ENCODE measurements at places on chromosomes 12 and 14.

GRCh38 chr14:71586131-71586897 is 345.9 kb upstream of the RGS6 start:
- no peak for DNase-seq

GRCh38 chr12:32107359-32108267 is 966 bp downstream of the BICD1 start:
- peak; percentile 24 for DNase-seq

DNA sequence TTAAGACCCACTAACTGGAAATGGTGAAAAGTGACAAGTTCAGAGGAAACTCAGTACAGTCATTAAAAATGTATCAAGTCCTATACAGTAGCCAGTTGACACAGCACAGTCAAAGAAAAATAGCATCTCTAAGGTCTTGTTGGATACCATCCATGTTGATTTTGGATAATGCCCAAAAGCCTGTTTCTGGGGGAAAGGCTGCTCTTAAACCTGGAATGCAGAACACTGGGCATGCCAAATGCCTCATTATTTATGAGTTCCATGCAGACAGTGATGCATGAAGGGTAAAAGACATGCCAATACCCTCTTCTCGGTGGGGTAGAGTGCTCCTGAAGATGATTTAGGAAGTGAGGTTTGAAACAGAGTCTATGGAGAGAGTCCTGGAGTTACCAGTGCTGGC is 29.6 kb downstream of the KCNK13 start:
- no peak for DNase-seq

GRCh38 chr14:96693252-96693820 is 103.8 kb upstream of the VRK1 start:
- no peak for DNase-seq

DNA sequence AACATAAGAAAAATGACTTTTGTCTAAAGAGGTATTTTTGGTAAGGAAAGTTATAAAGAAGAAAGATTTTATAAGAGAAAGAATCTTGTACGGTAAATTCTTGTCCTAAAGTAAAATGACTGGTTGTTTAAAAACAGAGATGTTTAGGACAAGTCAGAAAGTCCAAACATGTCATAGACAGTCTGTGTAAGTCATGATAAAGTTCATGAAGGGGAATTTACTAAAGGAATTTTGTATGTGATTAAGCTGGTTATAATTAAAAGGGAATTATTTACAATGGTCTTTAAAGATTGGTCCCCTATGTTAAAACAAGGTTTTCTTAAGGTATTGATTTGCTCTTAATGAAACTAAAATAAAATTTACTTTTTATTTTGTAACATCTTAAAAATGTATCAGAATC is 269.4 kb upstream of the CCDC196 start:
- no peak for DNase-seq

DNA sequence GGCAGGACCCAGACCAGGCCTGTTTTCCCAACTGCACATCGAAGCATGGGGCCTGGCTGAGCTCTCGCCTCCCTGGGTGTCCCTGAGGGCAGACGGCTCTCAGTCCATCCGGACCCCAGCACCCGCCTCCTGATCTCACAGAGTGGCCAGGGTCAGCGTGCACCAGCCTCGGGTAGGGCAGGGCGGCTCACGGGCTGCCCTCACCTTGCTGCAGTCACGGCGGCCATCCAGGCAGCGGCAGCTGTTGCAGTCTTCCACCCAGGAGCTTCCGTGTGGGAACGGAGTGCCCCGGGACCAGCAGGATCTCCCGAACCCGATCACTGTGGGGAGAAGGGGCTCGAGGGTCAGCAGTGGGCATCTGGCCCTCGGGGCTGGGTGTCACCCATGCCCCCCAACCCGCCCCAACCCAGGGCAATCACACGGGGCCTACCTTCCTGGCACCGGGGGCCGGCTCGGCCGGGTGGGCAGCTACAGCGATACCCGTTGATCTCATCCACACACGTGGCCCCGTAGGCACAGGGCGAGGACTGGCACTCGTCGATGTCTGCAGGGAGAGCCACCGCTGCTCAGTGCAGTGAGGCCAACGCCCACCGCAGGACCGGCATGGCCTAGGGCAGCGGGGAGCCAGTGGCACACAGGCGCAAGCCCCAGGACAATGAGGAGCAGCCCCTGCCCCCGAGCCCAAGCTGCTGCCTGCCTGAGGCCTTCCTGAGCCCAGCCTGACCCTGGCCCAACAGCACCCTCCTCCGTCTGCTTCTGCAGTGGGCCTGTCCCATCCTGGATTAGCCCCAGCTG is 22.2 kb downstream of the JAG2 start:
- DNase-seq, result no peak

GRCh38 chr12:66189486-66189843 is 451 bp downstream of the IRAK3 start:
- DNase-seq, result no peak

DNA sequence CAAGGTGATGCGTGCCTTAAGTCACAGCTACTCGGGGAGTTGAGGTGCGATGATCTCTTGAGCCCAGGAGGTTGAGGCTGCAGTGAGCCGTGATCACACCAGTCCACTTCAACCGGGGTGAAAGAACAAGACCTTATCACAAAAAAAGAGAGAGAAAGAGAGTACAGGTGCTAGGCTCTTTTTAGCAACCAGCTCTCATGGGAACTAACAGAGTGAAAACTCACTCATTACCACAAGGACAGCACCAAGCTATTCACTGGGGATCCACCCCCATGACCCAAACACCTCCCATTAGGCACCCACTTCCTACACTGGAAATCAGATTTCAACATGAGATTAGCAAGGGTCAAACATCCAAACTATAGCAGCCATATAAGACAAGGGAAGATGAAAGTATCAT is 164.2 kb downstream of the NDUFA12 start:
- no peak for DNase-seq

DNA sequence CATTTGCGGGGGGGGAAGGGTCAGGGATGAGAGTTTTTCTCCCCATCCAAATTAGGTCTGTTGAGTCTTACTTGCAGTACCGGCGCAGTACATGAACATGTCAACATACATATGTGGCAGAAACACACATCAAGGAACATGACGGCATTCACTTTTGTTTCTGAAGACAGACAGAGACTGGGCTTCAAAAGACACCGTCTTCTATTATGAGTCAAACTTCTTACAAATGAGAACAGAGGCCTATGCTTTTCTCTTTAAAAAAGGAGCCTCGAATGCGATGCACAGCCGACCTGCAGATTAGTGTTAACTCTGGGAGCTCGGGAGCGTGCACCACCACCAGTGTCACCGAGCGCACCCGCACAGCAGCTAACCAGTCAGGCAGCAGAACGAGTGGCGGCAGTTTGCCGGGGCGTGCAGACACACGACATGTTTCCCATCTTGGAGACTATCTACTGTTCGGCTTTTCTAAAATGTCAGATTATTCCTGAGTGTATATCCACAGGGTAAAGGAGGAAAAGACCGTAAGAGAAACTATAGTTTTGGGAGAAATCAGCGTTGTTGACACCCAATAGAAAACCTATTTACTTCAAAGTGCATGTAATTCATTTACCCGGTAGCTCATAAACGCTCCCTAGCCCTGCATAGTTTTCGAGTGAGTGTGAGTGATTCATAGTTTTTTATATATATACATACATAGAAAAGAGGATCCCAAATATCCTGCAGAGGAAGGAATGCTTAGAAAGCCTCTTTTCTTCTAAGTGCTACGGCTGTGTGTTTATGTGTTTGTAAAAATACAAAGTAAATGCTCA is 33.0 kb downstream of the UBR7 start:
- DNase-seq, result no peak

- no peak for DNase-seq
Measured at GRCh38 chr14:100045642-100046344, 19.4 kb upstream of the EVL start.

GRCh38 chr12:3351731-3352130 is 139.3 kb upstream of the PRMT8 start:
- DNase-seq, result no peak

DNA sequence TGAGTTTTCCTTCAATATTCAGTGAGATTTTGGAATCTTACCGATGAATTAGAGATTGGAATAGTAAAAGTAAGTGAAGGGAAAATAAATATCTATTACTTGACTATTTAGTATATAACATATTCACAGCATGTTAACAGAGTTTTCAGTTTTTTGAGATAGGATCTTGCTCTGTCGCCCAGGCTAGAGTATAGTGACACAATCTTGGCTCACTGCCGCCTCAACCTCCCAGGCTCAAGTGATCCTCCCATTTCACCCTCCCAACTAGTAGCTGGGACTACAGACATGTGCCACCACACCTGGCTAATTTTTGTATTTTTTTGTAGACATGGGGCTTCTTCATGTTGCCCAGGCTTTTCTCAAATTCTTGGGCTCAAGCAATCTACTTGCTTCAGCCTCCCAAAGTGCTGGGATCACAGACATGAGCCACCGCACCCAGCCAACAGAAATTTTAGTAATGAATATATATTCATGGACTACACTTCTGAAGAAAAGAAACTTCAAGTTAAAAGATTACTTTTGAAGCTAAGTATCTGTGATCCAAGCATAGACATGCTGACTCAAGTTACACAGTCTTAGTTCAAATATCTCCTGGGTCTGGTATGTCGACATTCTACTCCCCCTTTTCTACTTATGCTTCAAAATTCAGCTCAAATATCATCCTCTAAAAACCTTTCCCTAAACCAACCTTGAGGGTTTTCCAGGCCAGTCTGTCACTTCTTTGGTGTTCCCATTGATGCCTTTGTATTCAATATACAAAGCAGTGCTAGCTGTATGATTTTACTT is 13.8 kb downstream of the UBE2N start:
- DNase-seq, result no peak

GRCh38 chr14:63045234-63045611 is at the start of gene KCNH5:
Gene KCNH5 (minus strand): TSS chr14:63045458. CDS start chr14:63045186, 272 bp downstream.
- DNase-seq, result no peak

GRCh38 chr12:116525418-116526001 is 33.7 kb upstream of the MAP1LC3B2 start:
- no peak for DNase-seq

GRCh38 chr14:36797634-36798033 is 136.0 kb downstream of the PAX9 start:
- no peak for DNase-seq

GRCh38 chr12:19415563-19415962 is 23.7 kb upstream of the AEBP2 start:
- DNase-seq, result no peak

- no peak for DNase-seq
Measured at GRCh38 chr14:64091217-64091616, 203.0 kb downstream of the ESR2 start.

- DNase-seq, result no peak
Measured at GRCh38 chr14:36605506-36605857, 23.1 kb upstream of the NKX2-8 start.

GRCh38 chr14:90440021-90440451 is 43.2 kb downstream of the CALM1 start:
- DNase-seq, result no peak

DNA sequence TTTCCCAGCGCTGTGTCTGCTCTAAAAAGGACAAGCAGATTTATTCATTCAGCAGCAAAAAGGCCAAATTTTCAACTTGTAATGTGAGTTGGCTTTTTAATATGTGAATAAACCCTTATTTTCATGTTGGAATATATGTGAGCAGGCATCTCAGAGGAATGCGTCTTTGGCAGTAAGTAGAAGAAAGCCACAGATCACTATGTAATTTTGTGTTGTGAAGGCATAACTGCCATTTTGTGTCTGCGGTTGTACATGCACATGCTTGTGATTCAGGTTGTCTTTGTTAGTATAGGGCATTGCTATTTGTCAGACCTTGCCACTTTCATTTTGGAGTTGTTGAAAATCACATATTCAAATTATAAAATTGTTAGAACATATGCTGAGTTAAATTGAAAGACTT is 398.8 kb upstream of the RGS6 start:
- no peak for DNase-seq

GRCh38 chr14:34931206-34931605 is 51.6 kb upstream of the SRP54 start:
- DNase-seq, result peak; percentile 27

DNA sequence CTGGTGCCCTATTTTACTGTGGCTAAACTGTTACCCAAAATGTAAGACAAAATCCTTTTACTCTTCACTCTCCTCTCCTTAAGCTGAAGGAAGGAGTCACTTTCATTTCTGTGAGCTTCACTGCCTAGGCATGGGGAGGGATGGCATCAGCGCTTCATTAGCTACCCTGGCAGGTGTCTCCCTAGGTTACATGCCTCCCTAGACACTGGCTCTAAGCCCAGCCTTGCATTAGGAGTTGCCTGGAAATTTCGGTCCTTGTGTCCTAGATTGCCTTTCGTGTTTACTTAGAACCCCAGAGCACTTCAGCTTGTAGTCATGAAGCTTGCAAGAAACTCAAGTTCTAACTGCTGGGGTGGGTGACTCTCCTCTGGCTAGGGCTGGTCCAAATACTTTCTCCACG is 520.5 kb upstream of the STXBP6 start:
- DNase-seq, result no peak

GRCh38 chr14:94922595-94923239 is 152.8 kb upstream of the GSC start:
- no peak for DNase-seq

DNA sequence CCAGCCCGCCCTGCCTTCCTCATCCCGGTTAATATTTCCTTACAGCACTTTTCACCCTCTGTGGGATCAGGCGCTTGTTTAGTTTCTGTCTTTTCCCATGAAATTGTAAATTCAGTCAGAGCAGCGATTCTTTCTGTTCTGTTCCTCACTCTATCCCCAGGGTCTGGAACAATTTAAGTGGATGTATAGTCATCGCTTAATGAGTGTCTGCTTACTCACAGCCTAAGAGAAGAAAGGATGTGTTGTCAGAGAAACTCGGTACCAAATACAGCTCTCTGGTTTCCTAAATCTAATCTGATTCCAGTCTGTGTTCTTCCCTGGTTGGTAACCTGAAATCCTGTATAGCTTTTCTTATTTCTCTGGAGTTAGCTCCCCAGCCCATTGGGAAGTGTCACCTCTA is 44.9 kb downstream of the FOS start:
- DNase-seq, result no peak

- no peak for DNase-seq
Measured at GRCh38 chr14:55052269-55052930, 953 bp downstream of the MAPK1IP1L start.

GRCh38 chr12:27627123-27627852 is 69.0 kb upstream of the REP15 start:
- DNase-seq, result no peak

All from activated CD4-positive, alpha-beta T cell treated with anti-CD3 and anti-CD28 coated beads, Interleukin-2, amount 50 U/mL, for 4 hours (primary cell).